ENCODE measurements at places on chromosomes 2 and 18. TPM values are rescaled to one million over a fixed set of nuclear protein-coding genes. Genes with fewer than 3 reads are reported as not detected.

TSHZ1 gene
- total RNA-seq = 18.4 TPM

NEU2 gene
- not detected for total RNA-seq

GKN1 gene
- total RNA-seq = not detected

DNA sequence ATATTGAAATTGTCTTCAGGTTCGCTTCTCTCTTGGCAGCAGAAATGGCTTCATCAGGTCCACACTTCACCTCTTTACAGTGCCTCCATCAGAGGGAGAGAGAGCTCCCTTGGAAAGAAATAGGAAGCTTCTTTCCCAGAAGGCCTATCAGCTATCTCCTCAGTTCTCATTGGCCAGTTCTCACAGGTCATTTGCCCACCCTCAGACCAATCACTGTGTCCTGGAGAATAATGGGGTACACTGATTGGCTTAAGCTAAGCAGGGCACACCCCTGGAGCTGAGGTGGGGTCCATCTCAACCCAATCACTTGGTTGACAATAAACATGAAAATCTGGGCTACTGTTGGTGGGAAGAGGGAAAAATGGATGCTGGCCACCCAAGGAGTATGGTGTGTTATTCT, 5.2 kb downstream of the GNLY start:
- DNase-seq = no peak

GRCh38 chr2:235116885-235117492, 165.2 kb downstream of the SH3BP4 start:
- no peak for DNase-seq

DNA sequence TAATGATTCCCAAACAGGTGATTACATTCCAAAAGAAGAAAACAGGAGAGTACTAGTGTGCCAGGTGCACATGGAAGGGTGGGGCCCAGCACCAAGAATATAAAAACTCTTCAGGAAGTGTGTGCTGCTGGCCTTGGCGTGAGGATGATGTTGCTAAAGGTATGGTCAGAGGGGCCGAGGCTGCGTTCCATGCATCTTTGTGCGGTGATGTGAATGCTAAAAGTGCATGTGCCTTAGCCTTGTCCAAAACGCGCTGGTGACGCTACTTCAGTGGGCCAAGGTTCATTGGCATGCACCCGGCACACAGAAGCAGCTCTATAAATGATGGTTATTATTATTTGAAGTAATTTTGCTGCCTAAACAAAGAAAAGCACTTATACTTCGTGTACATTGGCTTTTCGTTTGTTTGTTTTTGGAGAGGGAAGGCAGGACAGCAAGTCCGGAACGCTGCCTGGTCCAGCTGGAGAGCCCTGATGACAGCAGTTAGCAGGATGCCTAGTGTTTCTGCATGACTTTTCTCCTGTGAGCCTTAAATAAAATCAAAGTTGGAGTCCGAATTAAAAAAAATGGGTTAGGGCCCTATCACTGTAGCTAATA, 2.9 kb downstream of the ALKAL2 start:
- DNase-seq = no peak
